ENCODE measurements at places on chromosomes 4 and X. TPM values are rescaled to one million over a fixed set of nuclear protein-coding genes. Genes with fewer than 3 reads are reported as not detected.

Gene SLC16A2
- 23.6 TPM for total RNA-seq

DNA sequence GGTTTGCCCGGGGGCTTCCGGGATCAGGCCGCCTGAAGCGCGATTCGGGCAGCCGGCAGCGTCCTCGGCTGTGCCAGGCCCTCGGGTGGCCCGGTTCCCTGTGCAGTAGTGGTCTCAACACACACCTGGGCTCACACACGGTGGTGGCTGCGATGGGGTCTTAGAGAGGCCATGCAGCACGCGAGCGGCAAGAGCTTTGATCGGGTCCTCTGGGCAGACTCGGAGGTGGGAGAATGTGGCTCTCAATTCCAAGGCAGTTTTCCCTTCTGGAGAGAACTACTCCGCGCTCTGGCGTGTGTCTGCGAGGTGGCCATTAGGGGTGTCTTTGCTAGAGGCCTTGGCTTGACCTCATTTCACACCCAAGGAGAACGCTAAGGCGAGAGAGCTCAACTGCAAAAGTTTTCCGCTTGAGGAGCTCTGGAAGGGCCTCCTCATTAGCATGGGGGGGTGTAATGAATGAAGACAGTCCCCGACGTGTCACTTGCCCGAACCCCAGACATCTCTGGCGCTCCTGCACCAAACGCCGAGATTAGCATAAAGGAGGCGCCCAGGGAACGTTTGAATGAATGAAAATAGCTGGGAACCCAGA is 771 bp upstream of the RBPJ start:
- no peaks in the 10 kb centered on the region for H3K36me3 ChIP-seq
- H3K4me3 ChIP-seq = peak overlapping the region; percentile 93
- peak overlapping the region; percentile 87 for H3K27ac ChIP-seq

- H3K36me3 ChIP-seq = no peaks in the 10 kb centered on the region
- peaks cover 2% of the 10 kb centered on the region for H3K4me1 ChIP-seq
- no peak for DNase-seq
- H3K4me3 ChIP-seq = no peak overlapping the region
- no peaks in the 10 kb centered on the region for H3K27me3 ChIP-seq
Measured at GRCh38 chr4:165991325-165992180, 118.5 kb downstream of the TLL1 start.

- no peaks in the 10 kb centered on the region for H3K36me3 ChIP-seq
- H3K27me3 ChIP-seq = no peaks in the 10 kb centered on the region
- no peak overlapping the region for H3K4me3 ChIP-seq
- H3K4me1 ChIP-seq = no peaks in the 10 kb centered on the region
- DNase-seq = no peak
Measured at GRCh38 chr4:105751718-105752299, 43.2 kb downstream of the GSTCD start.

DNA sequence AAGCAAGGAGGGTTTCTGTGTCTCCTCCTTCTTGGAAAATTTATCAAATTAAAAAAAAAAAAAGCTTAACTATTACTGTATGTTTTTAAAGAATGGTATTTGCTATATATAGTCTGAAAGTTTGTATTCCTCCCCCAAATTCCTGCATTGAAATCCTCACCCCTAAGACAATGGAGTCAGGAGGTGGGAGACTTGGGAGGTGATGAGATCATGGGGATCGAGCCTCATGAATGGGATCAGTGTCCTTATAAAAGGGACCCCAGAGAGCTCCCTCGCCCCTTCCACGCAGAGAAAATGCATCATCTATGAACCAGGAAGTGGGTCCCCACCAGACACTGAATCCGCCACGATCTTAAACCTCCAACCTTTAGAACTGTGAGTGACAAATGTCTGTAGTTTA is 50.1 kb downstream of the DHRSX start:
- H3K4me3 ChIP-seq = no peak overlapping the region
- no peak for DNase-seq
- H3K27ac ChIP-seq = peak overlapping the region; percentile 75
- peaks cover 4% of the 10 kb centered on the region for H3K36me3 ChIP-seq
- no peaks in the 10 kb centered on the region for H3K27me3 ChIP-seq

- no peaks in the 10 kb centered on the region for H3K4me1 ChIP-seq
- no peak for DNase-seq
- no peaks in the 10 kb centered on the region for H3K27me3 ChIP-seq
- no peaks in the 10 kb centered on the region for H3K36me3 ChIP-seq
Measured at GRCh38 chrX:683576-683975, 53.0 kb downstream of the SHOX start.

Gene ZNF711
- 15.5 TPM for total RNA-seq

- H3K27me3 ChIP-seq = no peaks in the 10 kb centered on the region
- no peak overlapping the region for H3K27ac ChIP-seq
- H3K4me3 ChIP-seq = no peak overlapping the region
- no peaks in the 10 kb centered on the region for H3K4me1 ChIP-seq
- no peaks in the 10 kb centered on the region for H3K36me3 ChIP-seq
Measured at GRCh38 chr4:82215039-82215438, 158.8 kb downstream of the HNRNPD start.

GRCh38 chrX:115650449-115650848 is 89.5 kb downstream of the PLS3 start:
- H3K4me3 ChIP-seq = no peak overlapping the region
- H3K4me1 ChIP-seq = peaks cover 2% of the 10 kb centered on the region
- H3K36me3 ChIP-seq = 0 out of 2 replicates have a peak, but pooled peaks cover 2% of the 10 kb centered on the region
- H3K27me3 ChIP-seq = no peaks in the 10 kb centered on the region
- no peak for DNase-seq

GRCh38 chrX:110304884-110305283 is 13.0 kb downstream of the AMMECR1 start:
- DNase-seq = no peak
- H3K27me3 ChIP-seq = no peaks in the 10 kb centered on the region
- H3K4me3 ChIP-seq = no peak overlapping the region
- peaks cover 2% of the 10 kb centered on the region for H3K36me3 ChIP-seq
- no peaks in the 10 kb centered on the region for H3K4me1 ChIP-seq
- no peak overlapping the region for H3K27ac ChIP-seq

DNA sequence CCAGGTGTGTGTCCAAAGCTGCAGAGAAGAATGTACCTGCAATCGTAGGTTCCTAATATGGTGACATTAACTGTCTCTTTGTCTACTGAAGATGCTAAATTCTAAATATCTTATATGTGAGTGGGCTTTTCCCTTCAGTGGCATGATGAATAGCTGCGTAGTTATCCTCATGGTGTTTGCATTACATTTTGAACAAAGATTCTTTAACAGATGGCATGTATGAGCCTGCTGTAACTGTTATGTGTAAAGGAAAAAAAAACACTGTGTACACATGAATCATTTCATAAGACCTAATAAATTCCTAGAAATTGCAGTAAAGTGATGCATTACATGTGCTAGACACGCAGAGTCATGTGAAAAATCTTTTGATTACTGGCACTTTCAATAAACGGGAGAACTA is 288.0 kb downstream of the SH2D1A start:
- no peaks in the 10 kb centered on the region for H3K36me3 ChIP-seq
- H3K4me3 ChIP-seq = no peak overlapping the region
- no peaks in the 10 kb centered on the region for H3K27me3 ChIP-seq
- H3K27ac ChIP-seq = no peak overlapping the region
- no peak for DNase-seq
- H3K4me1 ChIP-seq = no peaks in the 10 kb centered on the region

DNA sequence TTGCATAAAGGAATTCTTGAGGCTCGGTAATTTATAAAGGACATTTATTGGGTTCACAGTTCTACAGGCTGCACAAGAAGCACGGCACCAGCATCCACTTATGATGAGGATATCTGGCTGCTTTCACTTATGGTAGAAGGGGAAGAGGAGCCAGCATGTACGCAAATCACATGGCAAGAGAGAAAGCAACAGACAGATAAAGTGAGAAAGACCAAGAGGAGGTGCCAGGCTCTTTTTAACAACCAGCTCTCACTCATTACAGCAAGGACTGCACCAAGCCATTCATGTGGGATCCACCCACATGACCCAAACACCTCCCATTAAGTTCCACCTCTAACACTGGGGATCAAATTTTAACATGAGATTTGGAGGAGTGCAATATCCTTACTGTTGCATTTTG is 1198.2 kb downstream of the ADGRL3 start:
- no peaks in the 10 kb centered on the region for H3K27me3 ChIP-seq
- no peak overlapping the region for H3K27ac ChIP-seq
- no peak for DNase-seq
- H3K36me3 ChIP-seq = no peaks in the 10 kb centered on the region
- no peak overlapping the region for H3K4me3 ChIP-seq
- no peaks in the 10 kb centered on the region for H3K4me1 ChIP-seq

Gene IL2
- total RNA-seq = not detected

Gene IDUA
- 6.5 TPM for total RNA-seq

DNA sequence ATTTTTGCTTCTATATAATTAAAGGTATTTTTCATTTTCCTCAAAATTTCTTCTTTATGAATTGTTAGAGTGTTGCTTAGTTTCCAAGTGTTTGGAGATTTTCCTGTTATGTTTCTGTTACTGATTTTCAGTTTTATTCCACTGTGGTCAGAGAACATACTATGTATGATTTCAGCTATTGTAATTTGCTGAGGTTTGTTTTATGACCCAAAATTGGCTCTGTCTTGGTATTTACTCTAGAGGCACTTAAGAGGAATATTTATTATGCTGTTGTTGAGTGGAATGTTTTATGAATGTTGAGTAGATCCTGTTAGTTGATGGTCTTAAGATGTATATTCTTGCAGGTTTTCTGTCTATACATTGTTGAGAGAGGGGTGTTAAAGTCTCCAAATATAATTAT is 263.5 kb downstream of the PABPC4L start:
- no peaks in the 10 kb centered on the region for H3K36me3 ChIP-seq
- no peak overlapping the region for H3K4me3 ChIP-seq
- no peaks in the 10 kb centered on the region for H3K27me3 ChIP-seq
- no peak overlapping the region for H3K27ac ChIP-seq
- no peak for DNase-seq

Gene ADGRG2
- 8.9 TPM for total RNA-seq

- DNase-seq = no peak
- H3K27ac ChIP-seq = no peak overlapping the region
Measured at GRCh38 chr4:41613386-41613785, 75.4 kb downstream of the LIMCH1 start.

DNA sequence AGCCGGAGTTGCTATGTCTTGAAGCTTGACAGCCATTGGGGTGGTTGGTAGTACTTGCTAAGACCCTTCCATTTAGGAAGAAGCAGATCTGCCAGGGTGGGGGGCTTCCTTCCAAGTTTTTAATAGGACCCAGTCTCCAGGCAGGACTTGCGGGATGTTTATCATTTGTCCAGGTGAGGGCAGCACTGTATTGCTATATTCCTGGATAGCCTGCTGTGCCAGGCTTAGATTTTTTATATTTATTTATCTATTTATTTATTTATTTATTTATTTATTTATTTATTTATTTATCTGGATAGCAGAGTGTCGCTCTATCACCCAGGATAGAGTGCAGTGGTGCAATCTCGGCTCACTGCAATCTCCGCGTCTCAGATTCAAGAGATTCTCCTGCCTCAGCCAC is 87.4 kb upstream of the CT45A1 start:
- H3K36me3 ChIP-seq = no peaks in the 10 kb centered on the region
- no peaks in the 10 kb centered on the region for H3K27me3 ChIP-seq
- no peak for DNase-seq
- no peak overlapping the region for H3K4me3 ChIP-seq
- H3K4me1 ChIP-seq = no peaks in the 10 kb centered on the region

Gene NKX6-1
- total RNA-seq = 0.45 TPM

DNA sequence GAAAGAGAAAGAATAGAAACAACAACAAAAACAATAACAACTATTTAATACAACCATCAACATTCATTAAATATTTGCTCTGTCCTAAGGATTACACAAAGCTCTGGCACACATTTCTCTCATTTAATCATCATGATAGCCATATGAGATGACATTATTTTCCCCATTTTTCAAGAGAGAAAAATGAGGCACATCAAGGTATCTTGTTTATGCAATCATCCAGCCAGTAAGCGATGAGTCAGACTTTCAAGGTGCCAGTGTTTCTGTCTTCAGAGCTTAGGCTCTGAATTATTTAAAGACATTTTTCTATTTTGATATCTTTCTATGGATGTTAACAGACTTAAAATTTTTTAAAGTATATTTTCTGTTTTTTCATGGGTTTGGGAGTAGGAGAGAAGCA is 541.8 kb upstream of the SMIM31 start:
- no peaks in the 10 kb centered on the region for H3K27me3 ChIP-seq
- no peak overlapping the region for H3K4me3 ChIP-seq
- DNase-seq = no peak
- no peaks in the 10 kb centered on the region for H3K36me3 ChIP-seq

DNA sequence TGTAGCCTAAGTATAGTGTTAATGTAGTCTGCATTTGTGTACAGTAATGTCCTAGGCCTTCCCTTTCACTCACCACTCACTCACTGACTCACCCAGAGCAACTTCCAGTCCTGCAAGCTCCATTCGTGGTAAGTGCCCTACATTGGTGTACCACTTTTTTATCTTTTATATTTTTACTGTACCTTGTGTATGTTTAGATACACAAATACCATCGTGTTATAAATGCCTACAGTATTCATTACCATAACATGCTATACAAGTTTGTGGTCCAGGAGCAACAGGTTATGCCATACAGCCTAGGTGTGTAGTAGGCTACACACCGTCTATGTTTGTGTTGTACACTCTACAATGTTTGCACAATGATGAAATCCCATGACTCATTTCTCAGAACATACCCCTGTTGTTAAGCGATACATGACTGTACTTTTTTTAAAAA is 15.4 kb downstream of the TSPAN5 start:
- H3K36me3 ChIP-seq = 0 out of 2 replicates have a peak, but pooled peaks cover 3% of the 10 kb centered on the region
- H3K4me1 ChIP-seq = no peaks in the 10 kb centered on the region
- H3K27ac ChIP-seq = no peak overlapping the region
- H3K27me3 ChIP-seq = no peaks in the 10 kb centered on the region
- no peak overlapping the region for H3K4me3 ChIP-seq
